ENCODE measurements at places on chromosomes 16 and 17. TPM values are rescaled to one million over a fixed set of nuclear protein-coding genes. Genes with fewer than 3 reads are reported as not detected.

KRT14 gene
- total RNA-seq = not detected

CCR7 gene
- total RNA-seq = not detected

CHST4 gene
- not detected for total RNA-seq

CD300A gene
- total RNA-seq = 2.4 TPM
